DND-41 (cell line): ENCODE measurements at places on chromosomes 7 and 10.

GRCh38 chr7:131898418-131898817 lies 342.0 kb upstream of the PODXL start:
- H3K27ac ChIP-seq: no peak overlapping the region
- H3K27me3 ChIP-seq: no peaks in the 10 kb centered on the region
- no peak overlapping the region for H3K4me3 ChIP-seq
- no peaks in the 10 kb centered on the region for H3K36me3 ChIP-seq

GRCh38 chr10:130196511-130197487 lies 60.6 kb downstream of the GLRX3 start:
- no peak overlapping the region for H3K4me3 ChIP-seq
- H3K36me3 ChIP-seq: no peaks in the 10 kb centered on the region; the same call in 1 of the 2 replicates
- DNase-seq: no peak
- H3K4me1 ChIP-seq: no peaks in the 10 kb centered on the region

DNA sequence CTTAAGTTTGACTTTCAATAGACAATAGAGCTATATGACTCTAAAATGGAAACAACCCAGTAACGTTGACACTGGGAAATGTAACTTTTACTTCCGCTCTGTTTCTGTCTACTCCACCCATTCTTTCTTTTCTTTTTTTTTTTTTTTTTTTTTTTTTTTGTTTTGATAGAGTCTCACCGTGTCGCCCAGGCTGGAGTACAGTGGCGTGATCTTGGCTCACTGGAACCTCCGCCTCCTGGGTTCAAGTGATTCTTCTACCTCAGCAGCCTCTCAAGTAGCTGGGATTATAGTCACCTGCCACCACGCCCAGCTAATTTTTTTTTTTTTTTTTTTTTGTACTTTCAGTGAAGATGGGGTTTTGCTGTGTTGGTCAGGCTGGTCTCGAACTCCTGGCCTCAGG lies 13.9 kb downstream of the PRSS2 start:
- no peaks in the 10 kb centered on the region for H3K27me3 ChIP-seq
- no peak for DNase-seq
- no peak overlapping the region for H3K27ac ChIP-seq
- H3K36me3 ChIP-seq: peaks cover 30% of the 10 kb centered on the region
- H3K4me1 ChIP-seq: no peaks in the 10 kb centered on the region

DNA sequence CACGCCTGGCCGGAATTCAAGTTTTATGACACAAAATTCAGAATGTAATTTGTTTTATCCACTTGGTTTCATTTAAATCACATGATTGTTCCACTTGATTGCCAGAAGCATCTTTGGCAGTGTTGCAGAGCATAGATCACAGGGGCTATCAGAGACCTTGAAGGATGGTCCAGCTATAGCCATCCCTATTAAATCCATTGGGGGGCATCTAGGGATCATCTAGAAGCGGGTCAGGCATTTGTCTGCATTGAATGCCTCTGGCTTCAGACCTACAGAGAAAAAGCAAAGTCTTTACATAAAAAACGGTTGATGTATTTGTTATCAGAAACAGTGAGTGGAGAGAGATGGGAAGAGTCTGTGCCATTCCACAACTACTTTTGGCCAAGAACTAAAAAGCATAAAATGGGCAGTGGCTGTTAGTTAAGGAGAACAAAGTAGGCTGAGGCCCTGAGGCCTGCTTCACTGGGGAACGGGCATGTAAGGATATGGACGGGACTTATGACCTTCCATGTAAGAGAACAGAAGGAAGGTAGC lies 146.3 kb downstream of the NXPH1 start:
- no peaks in the 10 kb centered on the region for H3K27me3 ChIP-seq
- H3K36me3 ChIP-seq: no peaks in the 10 kb centered on the region
- H3K4me1 ChIP-seq: no peaks in the 10 kb centered on the region
- no peak overlapping the region for H3K4me3 ChIP-seq
- DNase-seq: no peak
- no peak overlapping the region for H3K27ac ChIP-seq

- H3K4me3 ChIP-seq: no peak overlapping the region
- H3K27me3 ChIP-seq: peaks cover 32% of the 10 kb centered on the region
- no peaks in the 10 kb centered on the region for H3K36me3 ChIP-seq
- peaks cover 26% of the 10 kb centered on the region for H3K4me1 ChIP-seq
- no peak for DNase-seq
Measured at GRCh38 chr10:22433875-22434274, 88.6 kb downstream of the SPAG6 start.

DNA sequence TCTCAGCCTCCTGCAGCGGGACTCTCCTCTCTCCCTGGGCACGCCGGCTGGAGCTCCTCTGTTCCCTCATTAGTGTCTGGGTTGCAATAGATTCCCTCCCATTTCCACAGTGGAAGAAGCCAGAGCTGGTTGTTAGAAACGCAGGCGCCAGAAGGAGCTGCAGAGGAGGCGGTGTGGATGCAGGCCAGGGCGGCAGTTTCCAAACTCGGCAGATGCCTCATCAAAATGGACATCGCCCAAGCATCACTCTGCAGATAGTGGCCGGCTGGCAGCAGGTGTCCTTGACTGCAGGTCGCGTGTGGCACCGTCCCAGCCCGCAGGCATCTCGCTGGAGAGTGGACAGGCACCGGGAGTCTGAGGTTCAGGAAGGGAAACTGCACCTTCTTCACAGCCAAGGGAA lies 201.8 kb downstream of the TCERG1L start:
- H3K27me3 ChIP-seq: no peaks in the 10 kb centered on the region
- H3K27ac ChIP-seq: no peak overlapping the region
- DNase-seq: no peak
- H3K4me1 ChIP-seq: no peaks in the 10 kb centered on the region

GRCh38 chr7:33918438-33919143 lies 13.3 kb downstream of the BMPER start:
- H3K4me3 ChIP-seq: no peak overlapping the region
- DNase-seq: no peak
- no peaks in the 10 kb centered on the region for H3K36me3 ChIP-seq
- no peak overlapping the region for H3K27ac ChIP-seq
- no peaks in the 10 kb centered on the region for H3K27me3 ChIP-seq

GRCh38 chr10:110679486-110680272 lies 35.5 kb downstream of the RBM20 start:
- H3K36me3 ChIP-seq: no peaks in the 10 kb centered on the region
- H3K4me3 ChIP-seq: no peak overlapping the region
- H3K4me1 ChIP-seq: no peaks in the 10 kb centered on the region
- DNase-seq: no peak

DNA sequence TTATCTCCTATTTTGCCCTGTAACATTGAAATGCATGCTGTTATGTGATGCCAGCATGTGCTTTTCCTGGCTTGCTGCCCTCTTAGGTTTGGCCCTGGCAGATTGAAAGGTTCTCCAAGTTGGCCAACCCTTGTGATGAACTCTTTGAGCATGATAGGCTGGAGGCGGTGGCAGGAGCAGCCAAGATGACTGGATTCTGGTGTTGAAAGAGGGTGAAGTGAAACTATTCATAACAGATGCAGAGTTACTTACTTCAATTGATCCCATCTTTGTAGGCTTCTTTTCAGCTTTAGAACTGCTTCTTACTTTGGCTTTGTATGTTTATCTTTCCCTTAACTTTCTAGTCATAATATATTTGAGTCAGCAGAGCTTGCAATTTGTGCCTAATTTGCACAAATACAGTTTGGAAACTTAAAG lies 57.6 kb downstream of the BICC1 start:
- no peak for DNase-seq
- no peaks in the 10 kb centered on the region for H3K27me3 ChIP-seq
- H3K4me3 ChIP-seq: no peak overlapping the region

DNA sequence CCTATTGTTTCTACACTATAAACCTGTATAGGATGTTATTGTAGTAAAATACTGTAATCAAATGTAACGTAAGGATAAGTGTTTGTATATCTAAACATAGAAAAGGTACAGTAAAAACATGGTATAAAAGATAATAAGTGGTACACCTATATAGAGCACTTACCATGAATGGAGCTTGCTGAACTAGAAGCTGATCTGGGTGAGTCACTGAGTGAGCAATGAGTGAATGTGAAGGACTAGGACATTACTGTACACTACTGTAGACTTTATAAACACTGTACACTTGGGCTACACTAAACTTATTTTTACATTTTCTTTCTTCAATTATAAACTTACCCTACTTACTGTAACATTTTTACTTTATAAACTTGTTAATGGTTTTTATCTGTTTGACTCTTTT lies 732.9 kb upstream of the LRRN3 start:
- no peaks in the 10 kb centered on the region for H3K27me3 ChIP-seq
- no peak for DNase-seq
- no peak overlapping the region for H3K4me3 ChIP-seq
- no peaks in the 10 kb centered on the region for H3K36me3 ChIP-seq

GRCh38 chr7:42414028-42414427 lies 177.0 kb upstream of the GLI3 start:
- no peak overlapping the region for H3K4me3 ChIP-seq
- H3K27ac ChIP-seq: no peak overlapping the region
- DNase-seq: no peak
- H3K27me3 ChIP-seq: no peaks in the 10 kb centered on the region
- H3K4me1 ChIP-seq: no peaks in the 10 kb centered on the region

- no peaks in the 10 kb centered on the region for H3K27me3 ChIP-seq
- peaks cover 27% of the 10 kb centered on the region; the same call in 1 of the 2 replicates for H3K36me3 ChIP-seq
- H3K4me1 ChIP-seq: no peaks in the 10 kb centered on the region
- peak; percentile 18 for DNase-seq
- H3K4me3 ChIP-seq: no peak overlapping the region
Measured at GRCh38 chr10:118002581-118002980, 44.2 kb downstream of the RAB11FIP2 start.

- no peaks in the 10 kb centered on the region for H3K36me3 ChIP-seq
- H3K27ac ChIP-seq: no peak overlapping the region
- no peak for DNase-seq
- no peaks in the 10 kb centered on the region for H3K27me3 ChIP-seq
- H3K4me1 ChIP-seq: no peaks in the 10 kb centered on the region
Measured at GRCh38 chr7:154505362-154505761, 453.2 kb downstream of the DPP6 start.

DNA sequence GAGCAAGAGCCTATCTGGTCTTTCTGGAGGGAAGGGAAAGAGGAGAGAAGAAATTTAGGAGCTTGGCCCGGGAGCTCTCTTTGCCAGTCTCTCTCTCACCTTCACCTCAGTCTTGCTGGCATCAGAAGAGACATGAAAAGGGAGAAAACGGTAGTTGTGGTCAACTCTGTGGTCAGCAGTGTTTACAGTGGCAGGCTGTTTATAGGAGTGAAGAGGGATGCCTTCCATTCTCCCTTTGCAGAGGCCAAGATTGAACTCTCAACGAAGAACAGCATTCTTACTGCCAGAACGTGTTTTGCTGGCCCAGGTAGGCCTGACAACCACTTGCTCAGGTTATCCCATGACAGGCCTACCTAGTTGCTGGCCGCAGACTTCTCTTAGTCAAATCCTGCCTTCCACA lies 133.3 kb downstream of the CCDC3 start:
- no peak overlapping the region for H3K4me3 ChIP-seq
- no peaks in the 10 kb centered on the region for H3K36me3 ChIP-seq
- no peaks in the 10 kb centered on the region for H3K27me3 ChIP-seq
- no peak overlapping the region for H3K27ac ChIP-seq
- no peak for DNase-seq
- no peaks in the 10 kb centered on the region for H3K4me1 ChIP-seq

DNA sequence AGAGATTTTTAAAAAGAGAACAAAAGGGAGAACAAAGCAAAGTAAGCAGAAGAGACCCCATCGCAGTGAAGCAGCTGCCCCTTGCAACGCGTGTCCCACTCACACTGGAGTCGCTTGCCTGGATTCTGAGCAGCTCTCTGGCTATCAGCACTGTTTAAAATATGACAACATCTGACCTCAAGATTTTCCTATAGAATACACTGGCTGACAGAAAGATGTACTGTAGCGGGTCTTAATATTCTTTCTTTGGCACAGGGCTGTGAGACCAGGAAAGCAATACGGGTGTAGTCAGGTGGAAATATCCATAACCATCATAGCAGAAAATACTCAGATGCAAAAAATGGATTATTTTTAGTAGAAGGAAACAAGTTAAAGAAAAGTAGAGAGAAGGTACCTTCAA lies 125.7 kb upstream of the TNS3 start:
- H3K4me3 ChIP-seq: no peak overlapping the region
- H3K36me3 ChIP-seq: no peaks in the 10 kb centered on the region
- H3K4me1 ChIP-seq: no peaks in the 10 kb centered on the region
- no peak overlapping the region for H3K27ac ChIP-seq

DNA sequence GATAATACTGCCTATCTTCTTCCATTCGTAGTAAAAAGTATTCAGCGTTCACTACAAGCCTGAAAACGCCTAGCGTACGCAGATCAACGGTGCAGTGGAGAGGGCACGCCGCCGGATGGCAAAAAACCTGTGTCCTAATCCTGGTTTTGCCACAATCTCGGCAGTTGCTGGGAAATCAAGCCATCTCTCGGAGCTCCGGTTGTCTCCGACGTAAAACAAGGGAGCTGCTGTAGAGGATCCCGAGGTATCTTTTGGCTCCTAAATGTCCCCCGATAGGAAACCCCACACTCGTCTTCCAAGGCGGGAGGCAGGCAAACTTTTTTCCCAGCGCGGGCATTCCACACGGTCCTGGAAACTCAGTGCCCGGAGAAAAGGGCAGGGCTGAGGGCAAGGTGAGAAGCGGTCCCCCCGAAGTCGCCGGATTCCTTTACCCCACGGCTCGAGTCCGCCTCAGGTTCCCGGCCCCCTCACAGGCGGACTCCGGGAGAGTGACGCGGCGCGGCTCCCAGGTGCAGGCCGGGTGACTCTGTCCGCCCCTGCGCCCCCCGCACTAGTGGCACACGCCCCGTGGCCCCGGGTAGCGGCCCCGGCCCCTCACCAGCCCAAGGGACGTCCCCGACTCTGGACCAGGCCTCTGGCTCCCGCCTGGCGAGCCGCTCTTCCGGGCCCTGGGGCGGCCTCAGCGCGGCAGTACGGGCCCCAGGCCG lies 649 bp downstream of the IDE start:
- peak; percentile 43 for DNase-seq
- peak overlapping the region; percentile 91 for H3K27ac ChIP-seq
- no peaks in the 10 kb centered on the region for H3K27me3 ChIP-seq
- H3K4me3 ChIP-seq: peak overlapping the region; percentile 95

GRCh38 chr7:56046721-56047445 lies 4.4 kb downstream of the PSPH start:
- peaks cover 13% of the 10 kb centered on the region for H3K4me1 ChIP-seq
- no peak overlapping the region for H3K27ac ChIP-seq
- no peaks in the 10 kb centered on the region for H3K27me3 ChIP-seq
- H3K36me3 ChIP-seq: peaks cover 11% of the 10 kb centered on the region

- H3K4me3 ChIP-seq: no peak overlapping the region
- no peaks in the 10 kb centered on the region for H3K4me1 ChIP-seq
- peaks cover 9% of the 10 kb centered on the region for H3K27me3 ChIP-seq
- no peaks in the 10 kb centered on the region for H3K36me3 ChIP-seq
- H3K27ac ChIP-seq: no peak overlapping the region
- no peak for DNase-seq
Measured at GRCh38 chr7:134515569-134516468, 11.5 kb upstream of the AKR1B10 start.

DNA sequence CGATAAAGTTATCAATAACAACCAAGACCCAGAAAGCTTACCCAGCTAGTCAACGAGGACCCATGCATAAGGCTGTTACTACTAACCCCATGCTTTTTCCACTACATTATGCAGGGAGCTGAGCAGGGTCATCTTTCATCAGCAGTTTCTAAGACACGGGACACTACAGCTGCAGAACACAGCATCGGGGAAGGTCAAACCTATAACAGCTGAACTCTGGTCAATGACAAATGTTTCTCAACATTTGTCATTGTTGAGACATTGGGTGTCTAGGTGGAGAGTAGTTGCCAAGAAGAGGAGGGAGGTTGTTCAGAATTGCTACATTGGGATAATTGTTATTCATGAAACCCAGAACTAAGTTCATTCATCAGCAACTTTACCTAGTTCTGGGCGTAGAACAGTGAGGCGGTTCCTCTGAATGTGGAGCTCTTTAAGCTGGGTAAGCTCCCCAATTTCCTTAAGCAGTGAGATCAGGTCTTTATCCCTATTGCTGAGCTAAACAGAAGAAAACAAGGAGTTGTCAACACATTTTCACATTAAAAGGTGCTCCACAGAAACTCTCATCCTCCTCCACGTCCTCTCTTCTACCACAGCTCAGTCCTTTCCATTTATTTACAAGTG lies 105.6 kb downstream of the ZNF22 start:
- H3K27me3 ChIP-seq: peaks cover 6% of the 10 kb centered on the region
- DNase-seq: no peak
- H3K36me3 ChIP-seq: no peaks in the 10 kb centered on the region
